ENCODE measurements at places on chromosomes 5 and 9.

DNA sequence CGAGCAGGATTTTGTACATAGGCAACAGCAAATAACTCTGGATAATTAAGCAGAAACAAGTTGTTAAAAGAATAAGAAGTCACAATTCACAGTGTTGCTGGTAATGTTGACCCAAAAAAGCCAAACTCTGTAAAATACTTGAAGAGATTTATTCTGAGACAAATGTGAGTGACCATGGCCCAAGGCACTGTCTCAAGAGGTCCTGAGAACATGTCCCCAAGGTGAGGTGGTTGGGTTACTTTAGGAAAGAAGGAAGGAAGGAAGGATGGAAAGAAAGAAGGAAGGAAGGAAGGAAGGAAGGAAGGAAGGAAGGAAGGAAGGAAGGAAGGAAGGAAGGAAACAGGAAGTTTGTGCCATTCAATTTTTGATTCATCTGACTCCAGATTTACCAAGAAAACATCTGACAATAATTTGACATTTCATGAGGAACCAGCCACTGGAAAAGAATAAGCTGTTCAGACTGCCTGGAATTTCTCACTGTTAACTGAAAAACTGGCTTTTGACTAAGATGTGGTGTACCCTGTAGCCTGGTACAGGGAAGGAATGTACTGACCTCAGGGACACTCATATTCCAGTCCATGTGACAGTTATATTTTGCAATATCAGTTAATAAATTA, 295.9 kb upstream of the TNC start:
- DNase-seq = no peak

DNA sequence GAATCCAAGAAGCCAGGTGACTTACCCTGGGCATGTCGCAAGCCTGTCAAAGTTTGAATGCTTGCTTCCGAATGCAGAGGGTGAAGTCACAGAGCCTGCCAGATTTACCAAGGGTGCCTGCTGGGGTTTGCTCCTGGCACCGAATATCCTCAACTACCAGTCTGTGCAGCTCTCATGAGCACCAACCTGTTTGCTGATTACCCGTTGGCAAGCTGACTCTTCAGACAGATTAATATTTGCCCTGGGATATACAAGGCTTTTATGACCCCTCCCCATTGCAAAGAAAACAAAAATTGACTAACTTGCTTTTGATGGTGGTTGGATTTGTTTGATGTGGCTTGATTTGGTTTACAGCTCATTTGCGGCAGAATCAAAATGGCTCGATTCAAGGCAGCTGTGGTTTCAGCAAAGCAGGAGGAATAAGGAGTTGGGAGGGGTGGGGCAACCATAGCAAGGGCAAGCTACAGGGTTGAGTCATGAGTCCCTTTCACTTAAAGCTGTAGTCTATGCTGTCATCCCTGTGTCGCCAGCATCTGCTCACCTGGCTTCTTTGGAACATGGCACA, 82.3 kb upstream of the AGXT2 start:
- DNase-seq = peak; percentile 5

- DNase-seq = no peak
These were observed 74.7 kb upstream of the ELL2 start for GRCh38 chr5:96036301-96036700.

DNA sequence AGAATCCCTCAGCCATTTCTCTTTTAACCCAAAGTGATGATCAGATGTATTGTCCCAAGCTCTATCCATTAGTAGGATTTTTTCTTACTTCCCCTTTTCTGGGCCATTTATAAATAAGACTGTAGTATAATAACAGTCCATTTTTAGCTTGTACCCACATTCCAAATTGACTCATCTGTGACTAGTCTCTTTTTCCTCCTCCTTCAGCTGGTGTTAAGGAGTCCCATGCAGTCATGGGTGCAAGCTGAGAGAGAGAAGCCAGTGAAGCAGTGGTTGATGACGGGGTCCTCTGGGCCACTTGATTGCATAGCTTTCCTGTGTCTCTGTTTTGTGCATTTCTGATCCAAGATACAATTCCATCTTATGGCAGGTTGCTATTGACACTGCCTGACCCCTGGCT, 476.0 kb upstream of the CD180 start:
- DNase-seq = no peak

DNA sequence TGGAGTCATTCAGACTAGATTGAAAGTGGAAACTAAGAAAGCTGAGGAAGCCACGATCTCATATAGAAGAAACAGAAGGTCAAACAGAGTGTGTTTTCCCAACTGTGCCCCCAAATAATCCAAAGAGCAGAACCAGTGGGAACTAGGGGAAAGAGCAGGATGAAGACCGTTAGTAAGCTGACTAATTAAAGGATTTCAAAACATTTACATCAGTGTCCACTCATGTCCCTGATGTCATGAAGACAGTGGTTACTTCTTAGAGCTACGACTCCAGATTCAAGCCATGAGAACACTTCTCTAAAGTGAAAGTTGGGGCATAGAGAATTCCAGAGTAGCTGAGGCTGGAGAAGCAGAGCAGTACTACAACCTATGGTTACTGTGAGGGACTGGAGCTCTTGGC, 119.6 kb upstream of the SLC12A2 start:
- DNase-seq = no peak

DNA sequence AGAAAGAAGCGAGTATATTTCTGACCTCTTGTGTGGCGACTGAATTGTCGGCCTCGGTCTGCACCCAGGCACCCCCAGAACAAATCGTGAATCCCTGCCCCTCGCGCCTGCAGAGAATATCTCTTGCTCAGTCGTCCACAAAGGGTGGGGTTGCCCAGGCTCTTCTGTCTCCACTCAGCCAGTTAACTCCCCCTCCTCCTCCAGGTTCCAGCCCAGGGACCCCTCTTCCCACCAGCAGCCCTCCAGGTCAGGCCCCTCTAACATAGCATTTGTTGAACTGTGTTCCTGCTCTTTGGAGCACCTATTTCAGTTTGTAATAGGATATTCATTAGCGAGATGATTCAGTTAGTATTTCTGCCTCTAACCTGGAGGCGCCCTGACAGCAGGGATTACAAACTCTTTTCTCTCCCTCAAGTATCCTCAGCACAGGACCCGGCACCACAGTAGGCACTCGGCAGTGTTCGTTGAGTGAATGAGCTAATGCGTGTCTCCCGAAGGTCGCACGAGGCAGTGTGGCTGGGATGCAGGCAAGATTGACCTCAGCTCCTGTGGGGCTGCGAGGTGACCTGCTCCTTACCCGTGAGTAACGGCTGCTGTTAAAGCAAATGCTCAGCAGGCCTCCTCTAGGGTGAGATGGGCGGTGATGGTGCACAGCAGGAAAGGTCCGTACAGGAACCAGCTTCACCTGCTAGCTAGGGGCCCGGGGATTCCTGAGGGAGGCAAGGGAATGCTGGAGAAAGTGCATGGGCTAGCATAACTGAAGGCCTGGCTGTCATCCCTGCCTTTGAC, 25.8 kb downstream of the ZBTB34 start:
- no peak for DNase-seq

DNA sequence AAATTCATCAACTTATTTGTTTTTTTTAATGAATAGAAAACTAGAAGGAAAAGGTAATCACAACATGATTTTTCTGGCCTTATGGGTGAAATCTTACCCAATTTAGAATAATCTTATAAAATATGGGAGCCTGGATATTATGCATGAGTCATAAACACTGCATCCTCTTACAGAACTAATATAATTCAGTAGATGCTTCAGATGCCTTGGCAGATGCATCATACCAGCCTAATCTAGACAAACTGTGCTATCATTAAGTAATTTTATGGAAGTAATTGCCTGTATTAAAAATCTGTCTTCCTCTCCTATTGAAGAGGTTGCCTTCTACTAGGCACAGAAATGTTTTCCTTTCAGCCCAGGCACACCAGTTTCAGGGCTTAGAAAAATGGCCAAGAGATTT, 2384.6 kb upstream of the WWC1 start:
- no peak for DNase-seq

DNA sequence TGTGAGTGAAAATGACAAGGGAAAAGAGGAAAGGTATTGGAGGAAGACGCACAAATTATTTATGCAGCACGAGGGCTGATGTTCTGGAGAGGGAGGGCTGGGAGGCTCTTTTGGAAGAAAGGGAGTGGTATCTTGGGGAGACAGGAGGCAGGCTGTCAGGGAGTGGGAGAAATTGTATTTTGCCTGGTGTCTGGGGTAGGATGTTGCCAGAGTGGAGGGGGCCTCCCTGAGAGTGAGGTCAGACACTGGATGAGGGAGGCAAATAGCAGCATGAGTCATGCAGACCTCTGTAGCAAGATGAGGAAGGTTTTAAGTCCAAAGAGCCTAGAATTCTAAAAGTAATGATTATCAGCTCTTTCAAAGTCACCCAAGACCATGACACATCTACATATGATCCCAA, 158.0 kb downstream of the DMRT2 start:
- no peak for DNase-seq

- DNase-seq = no peak
These were observed 461.7 kb downstream of the CHSY3 start for GRCh38 chr5:130365956-130366355.

GRCh38 chr5:31827867-31828266, 188.9 kb downstream of the PDZD2 start:
- no peak for DNase-seq

DNA sequence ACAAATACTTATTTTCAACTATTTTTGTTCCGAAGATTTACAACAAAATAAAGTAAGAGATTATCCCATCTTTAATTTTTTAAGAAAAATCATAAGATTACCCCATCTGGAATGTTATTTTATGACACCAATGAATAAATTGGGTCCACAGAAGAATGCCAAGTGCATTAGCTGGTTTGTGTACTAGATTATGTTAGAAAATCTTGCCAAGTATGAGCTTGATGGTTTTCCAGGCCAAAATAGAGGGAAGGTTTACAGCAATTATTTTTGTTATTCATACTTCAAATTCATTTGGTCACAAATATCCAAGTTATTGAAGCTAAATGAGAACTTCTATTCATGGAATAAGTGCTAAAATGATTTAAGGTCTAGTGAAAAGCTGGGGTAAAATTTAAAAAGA, 109.4 kb upstream of the DMRTA1 start:
- DNase-seq = no peak

DNA sequence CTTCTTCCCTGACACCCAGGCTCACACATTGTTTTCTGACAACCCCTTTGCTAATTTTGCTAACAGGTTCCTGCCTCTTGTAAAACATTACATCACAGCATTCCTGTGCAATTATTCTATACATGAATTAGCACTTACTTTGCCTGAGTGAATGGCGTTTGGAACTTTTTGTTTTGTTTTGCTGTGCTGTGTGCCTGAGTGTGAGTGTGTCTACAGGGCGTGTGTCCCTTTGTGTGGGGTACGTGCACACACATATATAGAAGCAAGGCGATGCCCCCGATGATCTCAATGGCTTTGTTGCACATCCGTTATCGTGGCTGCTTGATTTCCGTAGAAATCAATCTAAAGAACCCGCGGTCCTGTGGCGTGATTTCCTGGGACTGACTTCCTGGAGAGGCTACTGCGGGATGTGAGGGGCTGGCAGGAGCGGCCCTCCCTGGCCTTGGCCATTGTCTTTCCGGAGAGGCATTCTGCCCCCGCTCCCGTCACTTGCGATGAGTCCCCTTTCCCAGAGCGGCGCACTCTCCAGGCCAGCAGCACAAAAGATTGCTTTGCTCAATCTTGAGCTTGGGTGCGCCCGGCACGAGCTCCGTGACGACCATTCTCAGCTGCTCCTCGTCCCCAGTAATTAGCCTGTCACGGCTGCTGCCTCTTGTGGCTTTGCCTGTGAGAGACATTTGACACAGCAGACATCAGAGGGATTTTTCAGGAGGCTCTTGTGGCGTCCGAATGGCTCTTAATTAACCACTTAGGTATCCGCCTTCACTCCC, 398.1 kb upstream of the IRX1 start:
- no peak for DNase-seq

DNA sequence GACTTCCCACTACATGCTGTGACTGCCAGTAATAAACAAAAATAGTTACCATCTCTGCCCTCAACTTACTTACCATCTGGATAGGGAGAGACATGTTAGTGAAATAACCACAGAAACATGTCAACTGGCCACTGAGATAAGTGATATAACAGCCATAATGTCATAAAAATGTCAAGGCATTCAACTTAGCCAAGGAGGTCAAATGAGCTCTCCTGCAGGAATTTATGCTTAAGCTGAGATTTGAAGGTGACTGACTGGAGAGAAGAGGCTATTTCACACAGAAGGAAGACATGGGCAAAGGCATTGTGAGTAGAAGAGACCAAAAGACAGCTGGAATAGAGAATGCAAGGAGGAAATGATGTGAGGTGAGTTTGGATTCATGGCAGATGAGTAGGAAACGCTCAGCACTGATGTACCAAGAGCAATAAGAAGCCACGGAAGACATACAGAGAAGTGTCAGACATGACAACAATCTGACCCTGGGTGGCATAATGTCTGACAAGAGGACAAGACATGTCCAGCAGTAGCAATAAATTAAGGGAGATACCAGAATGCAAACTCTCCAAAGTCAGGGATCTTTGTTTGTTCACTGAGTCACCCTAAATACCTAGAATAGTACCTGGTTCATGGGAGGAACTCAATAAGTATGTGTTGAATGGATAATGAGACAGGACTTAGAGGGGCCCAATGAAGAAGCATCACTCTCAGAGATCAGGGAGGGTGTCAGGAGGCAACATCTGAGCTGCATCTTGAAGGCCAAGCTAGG, 318.8 kb downstream of the ACTL7B start:
- DNase-seq = no peak

GRCh38 chr9:126932871-126933321, 18.3 kb downstream of the RALGPS1 start:
- DNase-seq = no peak

DNA sequence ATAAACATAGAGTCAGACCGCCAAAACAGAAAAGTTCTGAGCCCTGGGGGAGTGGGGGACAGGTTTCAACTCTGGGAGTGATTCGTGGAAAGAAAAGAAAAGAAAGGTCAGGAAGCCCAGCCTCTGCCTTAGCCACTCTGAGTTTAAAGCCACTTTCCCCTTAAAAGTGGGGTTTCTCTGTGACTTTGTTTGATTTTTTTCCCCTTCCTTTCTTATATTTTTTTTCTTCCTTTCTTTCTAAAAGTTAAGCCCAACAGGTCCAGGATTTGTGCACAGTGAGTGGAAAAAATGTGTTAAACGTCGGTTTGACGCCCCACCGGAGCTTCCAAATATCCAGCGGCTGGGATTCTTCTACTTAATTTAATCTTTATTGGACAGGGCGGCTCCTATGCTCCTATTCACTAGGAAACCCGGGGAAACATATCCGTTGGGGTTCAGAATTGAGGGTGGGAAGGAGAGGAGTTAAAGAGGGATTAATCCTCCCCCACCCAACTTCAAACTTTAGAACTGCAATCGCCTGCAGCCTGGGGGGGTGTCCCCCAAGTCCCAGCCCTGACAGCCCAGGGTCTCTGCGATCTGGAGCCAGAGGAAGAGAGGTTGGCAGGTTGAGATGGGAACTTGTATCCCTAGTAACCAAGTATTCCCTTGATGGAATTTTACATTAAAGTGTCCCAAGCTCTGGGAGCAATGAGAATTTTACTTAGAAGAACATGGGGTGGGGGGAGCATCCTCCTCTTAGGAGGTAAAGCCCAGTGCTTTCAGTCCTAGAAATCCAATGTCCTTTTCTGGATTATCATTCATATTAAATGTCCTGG, 6.3 kb downstream of the NR2F1-AS1 start:
- peak; percentile 7 for DNase-seq

- no peak for DNase-seq
These were observed 57.9 kb upstream of the ANKH start for GRCh38 chr5:14929293-14930065.
